ENCODE measurements at places on chromosomes 5 and 9. TPM values are rescaled to one million over a fixed set of nuclear protein-coding genes. Genes with fewer than 3 reads are reported as not detected.

- no peak for DNase-seq
These were observed 76.4 kb downstream of the PHAX start for GRCh38 chr5:126677121-126677520.

ORM1 gene
- not detected for total RNA-seq

TPRN gene
- 19.8 TPM for total RNA-seq

SYNPO gene
- 17.8 TPM for total RNA-seq

MAT2B gene
- 45.9 TPM for total RNA-seq

DNA sequence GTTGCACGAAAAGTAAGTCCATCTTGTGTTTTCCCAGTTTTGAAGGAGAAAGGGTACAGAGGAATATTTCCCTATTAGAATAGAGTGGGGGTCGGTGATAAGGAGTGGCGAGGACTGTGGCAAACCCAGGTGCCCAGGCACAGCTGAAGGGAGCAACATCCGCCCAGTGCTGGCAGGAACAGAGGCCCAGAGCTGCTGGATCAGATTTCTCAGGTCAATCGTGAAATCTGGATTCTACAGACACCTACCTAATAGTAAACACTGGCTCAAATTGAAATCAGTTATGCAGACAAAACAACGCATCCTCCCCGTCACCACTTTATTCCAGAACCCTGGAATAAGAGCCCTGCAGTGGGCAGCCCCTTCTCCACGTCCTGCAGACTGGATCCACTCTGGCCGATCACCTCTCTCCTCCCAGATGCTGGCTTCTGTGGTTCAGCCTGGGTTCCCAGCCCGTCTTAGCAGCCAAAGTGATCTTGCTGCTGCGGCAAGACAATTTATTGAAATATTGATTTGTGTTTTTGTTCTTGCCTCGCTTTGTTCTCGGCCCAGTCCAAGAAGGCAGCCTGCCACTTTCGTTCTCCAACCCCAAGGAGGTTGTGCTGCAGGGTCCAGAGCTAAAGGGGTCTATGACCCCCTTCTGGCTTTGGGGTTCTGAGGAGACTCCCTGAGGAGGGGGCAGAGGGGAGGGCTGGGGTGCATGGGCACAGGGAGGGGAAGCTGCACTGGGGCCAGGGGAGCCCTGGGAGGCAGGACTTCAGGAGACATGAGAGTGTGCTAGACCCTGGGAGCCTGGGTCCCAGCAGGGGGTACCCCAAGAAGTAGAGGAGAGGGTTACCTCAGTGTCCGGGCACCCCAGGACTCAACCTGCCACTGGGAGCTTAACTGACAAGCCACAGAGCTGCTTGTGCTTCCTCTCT is 103.3 kb downstream of the ZNF354C start:
- DNase-seq = no peak

CLIC3 gene
- not detected for total RNA-seq

GRCh38 chr5:38666668-38667498 is 110.4 kb upstream of the LIFR start:
- peak; percentile 73 for DNase-seq

DNA sequence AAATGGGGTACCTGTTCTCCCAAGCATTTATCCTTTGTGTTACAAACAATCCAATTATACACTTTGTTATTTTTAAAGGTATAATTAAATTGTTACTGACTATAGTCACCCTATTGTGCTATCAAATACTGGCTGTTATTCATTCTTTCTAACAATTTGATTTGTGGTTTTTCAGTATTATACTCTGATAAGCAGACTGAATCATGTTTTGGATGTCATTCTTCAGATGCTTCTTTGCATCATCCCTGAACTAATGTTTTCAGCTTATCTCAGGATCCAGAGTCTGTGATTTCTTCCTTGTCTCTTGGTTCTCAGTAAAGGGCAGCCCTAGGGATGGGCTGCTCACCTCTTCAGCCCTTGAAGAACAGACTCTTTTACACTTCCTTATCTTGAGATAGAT is 177.8 kb upstream of the SGCD start:
- DNase-seq = no peak

CTNND2 gene
- total RNA-seq = 2.5 TPM

GRCh38 chr5:21212026-21212425 is 1224.0 kb upstream of the CDH18 start:
- no peak for DNase-seq

DNA sequence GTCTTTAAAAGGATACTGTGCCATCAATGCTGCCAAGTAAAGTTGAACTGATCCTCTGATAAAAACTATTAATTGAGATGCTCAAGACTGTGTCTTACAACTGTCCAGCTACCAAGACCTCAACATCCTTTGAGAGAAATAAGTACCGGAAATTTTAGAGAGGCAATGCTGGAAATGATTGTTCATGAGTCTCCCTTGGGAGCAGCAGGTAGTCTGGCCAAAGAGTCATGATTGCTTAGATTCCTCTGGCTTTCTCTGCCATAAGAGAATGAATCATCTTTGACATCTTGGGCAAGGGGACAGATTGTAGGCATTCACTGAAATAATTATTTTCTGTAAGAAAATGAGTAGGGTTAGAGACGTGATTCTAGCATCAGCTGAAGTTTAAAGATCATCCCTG is 466.6 kb upstream of the DAB2 start:
- no peak for DNase-seq
